SK-N-DZ (cell line): ENCODE measurements at places on chromosomes 16 and 17.

DNA sequence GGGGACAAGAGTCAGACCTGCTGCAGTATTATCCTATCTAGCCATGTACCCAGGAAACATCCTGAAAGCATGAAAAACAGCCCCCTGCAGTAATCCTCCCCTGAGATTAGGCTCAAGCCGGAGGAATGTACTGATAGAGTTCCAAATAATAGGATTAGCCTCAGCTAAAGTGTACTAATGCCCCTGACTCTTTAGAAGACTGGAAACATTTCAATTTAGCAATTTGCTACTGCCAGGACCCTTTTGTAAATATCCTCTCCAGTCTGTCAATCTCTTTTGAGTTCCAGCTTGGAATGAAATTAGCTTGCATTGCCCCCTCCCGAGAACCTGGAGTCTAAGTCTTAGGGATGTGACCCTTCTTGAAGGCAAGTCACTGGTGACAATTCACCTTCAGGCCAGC, 110.8 kb upstream of the DNAH9 start:
- no peak for DNase-seq

DNA sequence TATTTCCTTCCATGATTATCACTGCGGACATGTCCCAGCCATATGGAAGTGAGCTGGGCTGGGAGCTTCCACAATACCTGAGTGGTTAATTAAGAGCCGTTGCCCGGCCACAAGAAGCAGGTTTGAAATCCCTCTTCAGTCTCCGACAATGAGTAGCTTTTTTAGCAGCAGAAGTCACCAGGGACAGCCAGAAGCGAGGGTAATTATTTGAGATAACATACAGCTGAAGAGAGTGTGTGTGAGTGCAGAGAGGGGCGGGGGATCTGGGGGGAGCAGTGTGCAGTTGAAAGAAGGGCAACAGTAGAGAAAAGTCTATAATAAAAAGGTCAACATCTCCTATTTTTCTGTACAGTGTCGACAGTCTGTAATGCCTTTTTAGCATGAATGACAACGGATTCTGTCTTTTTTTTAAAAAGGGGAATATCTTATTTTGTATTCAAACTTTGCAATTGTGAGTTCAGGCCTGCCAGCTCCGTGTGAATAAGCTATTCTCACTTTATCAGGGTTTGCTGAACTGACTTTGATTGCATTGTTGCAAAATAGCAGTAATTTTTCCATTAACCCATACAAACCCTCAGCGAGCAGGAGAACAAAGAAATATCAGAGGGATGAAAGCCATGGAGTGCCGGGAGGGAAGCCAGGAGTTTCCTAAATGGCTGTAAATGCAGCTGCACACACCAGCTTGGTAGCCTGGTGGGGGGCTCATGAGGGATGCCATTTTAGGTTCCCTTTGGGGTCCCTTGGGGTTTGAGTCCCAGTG, 220.3 kb upstream of the IRX3 start:
- peak; percentile 27 for DNase-seq

DNA sequence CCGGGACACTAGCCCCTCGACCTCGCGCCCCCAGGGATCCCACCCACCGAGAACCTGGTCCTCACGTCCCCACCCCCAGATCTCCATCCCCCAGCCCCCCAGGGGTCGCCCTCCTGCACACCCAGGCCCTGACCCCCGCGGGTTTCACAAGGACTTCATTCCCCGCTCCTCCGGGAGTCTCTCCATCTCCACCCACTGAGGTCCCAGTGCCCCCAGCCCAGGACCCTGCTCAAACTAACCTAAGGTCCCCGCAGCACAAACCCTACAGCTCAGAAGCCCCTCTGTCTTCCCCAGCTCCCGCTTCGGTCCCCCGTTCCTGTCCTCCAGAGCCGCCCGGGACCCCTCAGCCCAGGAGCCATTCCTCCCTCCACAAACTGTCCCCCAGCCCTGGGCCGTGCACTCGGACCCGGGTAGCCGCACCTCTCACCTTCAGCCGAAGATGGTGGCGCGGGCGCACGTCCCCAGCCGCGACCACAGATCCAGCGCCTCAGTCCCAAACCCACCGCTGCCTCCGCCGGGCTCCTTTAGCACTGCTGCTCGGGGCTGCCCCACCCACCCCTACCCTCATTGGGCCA, at the start of gene MYH10:
Gene MYH10, minus strand, starts transcription at position 499 of the 575 bp plus-strand sequence. CDS start 7,479 bp downstream, outside the sequence.
- DNase-seq = no peak

GRCh38 chr16:67653128-67653788, 6.8 kb downstream of the ACD start:
- DNase-seq = peak; percentile 25

DNA sequence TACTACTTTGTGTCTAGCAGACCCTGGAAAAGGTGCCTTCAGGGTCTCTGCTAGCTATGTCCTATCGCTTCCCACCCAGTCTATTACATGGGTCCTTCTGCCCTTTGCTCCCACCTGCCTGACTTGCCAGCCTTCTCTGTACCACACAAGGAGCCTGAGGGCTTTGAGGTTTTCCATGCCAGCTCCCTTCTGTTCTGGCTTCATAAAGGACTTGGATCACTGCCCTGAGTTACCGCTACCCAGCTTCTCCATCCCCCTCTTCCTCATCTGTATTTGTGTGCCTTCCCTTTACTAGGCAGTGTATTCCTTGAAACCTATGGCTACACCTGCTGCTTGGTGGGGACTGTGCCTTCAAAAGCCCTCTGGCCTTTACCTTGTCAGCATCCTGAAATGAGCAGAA, 19.6 kb upstream of the LLGL1 start:
- DNase-seq = no peak

DNA sequence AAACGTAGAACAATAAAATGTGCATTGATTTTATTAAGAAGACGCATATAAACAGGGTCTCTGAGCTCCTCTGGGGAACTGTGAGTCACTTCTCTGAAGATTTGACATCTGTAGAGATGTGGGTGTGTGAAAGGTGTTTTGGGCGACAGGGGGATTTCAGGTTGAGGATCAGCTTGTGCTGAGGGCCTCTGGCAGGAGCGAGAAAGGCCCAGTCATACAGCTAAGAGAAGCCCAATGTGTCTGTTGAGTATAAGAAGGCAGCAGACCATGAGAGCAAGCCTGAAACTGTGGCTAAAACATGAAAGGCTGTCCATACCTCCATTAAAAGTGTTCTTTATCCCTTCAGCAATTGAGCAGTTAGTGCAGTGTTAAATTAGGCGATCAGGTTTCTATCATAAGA, 406.5 kb upstream of the MON1B start:
- no peak for DNase-seq

- no peak for DNase-seq
Measured at GRCh38 chr16:89801800-89802199, 14.6 kb downstream of the FANCA start.

DNA sequence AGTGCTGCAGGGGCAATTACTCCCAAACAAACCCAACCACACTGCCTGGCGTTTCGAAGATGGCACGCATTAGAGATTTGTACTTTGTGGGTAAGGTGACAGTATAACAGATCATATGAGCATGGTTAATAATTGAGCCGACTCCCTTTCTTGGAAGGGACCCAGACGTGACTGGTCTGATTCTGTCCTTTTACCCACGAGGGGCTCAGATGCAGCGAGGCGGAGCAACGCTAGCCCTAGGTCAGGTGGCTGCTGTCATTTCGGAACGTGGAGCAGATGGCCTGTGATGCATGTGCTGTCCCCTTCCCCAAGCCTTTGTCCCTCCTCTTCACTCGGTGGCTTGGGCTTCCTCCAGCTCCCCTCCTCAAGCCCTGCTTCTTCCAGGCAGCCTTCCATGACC, 84.2 kb downstream of the SNX29 start:
- no peak for DNase-seq

DNA sequence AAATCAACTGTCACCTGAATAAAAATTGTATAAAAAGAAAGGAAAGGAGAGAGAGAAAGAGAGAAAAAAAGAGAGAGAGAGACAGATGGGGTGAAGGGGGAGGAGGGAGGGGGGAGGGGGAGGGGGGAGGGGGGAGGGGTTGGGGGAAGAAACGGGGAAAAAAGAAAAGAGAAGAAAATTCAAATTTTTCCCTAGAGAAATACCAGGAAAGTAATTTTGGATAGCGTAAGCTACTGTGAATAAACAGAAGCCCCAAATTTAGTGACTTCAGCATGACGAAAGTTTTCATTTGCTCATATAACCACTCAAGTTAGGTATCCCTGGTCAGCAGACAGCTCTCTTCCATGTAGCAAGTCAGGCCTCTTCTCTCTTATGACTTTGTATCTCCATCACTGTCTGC, 289.4 kb upstream of the MYOCD start:
- DNase-seq = no peak

DNA sequence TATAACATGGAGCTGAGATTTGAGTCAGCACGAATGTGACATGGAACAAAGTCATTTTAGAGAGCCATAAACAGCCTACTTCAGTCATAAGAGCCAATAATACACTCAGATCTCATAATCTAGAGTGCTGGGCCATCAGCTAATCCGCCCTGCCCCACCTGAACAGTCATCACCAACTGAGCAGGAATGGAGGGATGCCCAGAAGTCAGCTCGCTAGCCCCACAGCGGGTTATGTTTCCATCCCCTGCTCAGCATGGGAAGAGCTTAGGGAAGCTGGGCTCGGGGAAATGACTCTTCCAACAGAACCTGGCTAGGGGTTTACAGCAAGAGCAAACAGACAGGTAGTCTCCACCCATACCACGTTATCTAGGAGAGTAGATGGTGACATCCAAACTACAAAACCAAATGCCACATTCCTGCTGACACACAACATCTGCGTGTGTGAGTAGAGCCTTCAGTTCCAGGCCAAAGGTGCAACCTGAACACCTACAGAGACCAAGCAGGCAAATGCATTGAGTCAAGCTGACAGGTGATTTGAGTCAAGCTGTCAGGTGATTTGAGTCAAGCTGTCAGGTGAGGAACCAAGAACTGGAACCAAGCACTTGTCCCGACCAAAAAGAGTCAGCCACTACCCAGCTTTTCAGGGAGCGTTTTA, 2.0 kb downstream of the TMEM11 start:
- DNase-seq = no peak

DNA sequence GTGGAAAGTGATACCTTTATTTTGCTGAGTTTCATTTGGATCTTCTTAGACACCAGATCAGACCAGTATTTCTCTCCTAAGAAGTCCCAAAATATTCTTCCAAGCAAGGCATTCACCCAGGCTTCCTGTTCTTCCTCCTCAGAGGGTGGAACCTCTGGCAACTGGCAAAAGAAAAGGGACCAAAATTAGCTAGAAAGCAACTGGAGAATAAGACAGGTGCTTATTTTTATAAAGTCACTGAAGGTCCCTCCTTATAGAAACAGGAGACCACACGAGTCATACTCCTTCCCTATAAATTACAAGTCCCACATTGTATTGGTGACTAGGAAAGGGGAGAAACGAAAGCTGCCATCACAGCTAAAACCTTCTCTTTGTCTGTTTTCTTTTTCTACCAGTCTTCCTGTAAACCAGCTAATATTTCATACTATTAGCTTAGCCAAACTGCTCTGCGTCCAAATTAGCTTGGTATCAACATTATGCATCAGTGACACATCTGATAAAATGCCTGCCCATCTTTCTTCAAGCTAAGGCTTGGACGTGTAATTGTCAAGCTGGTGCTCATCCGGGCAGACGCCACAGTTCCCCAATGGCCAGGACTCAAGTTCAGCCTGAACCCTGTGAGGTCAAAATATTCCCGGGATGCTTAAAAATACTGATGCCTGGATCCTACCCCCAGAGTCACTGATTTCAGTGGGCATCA, 47.5 kb upstream of the ERN1 start:
- DNase-seq = no peak

DNA sequence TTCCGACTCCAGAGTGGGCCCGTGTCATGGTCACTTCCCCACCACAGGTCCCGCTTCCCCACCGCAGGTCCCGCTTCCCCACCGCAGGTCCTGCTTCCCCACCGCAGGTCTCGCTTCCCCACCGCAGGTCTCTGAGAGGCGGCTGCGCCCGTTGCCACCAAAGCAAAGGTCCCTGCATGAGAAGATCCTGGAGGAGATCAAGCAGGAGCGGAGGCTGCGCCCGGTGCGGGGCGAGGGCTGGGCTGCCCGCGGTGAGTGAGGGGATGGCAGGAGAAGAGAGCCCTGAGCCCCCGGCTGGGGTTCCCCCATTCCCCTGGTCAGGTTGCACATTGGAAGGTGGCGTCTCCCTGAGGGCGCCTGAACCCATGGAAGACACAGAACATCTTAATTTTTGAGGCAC, 17.4 kb upstream of the TCF25 start:
- no peak for DNase-seq

- DNase-seq = peak; percentile 87
Measured at GRCh38 chr17:38867179-38867967, 2.5 kb upstream of the LASP1 start.

DNA sequence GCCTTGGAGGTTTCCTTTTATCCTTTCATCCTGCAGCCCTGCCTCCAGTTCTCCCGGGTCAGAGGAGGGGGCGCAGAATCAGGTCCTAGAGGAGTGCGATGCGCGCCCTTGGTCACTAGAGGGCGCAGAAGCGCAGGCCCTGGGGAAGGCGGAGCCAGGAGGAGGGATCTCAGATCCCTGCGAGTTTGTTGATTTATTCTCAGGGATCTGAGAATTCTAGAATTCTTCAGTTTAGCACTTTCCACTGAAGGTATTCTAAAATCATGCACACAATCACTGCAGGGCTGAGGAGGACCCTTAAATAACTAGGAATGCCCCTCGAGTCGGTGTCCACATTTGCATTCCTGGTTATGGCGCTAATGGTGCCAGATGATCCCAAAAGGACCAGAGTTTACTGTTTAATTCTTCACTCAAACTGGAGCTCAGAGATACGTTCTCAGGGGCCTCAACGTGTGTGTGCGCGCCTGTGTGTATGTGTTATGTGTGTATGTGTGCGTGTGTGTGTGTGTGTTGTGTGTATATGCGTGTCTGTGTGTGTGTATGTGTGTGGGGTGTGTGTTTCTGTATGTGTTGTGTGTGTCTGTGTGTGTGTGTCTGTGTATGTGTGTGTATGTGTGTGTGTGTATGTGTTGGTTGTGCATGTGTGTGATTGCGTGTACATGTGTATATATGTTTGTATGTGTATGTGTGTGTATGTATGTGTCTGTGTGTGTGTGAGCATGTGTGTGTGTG, 6.9 kb upstream of the ELAC2 start:
- DNase-seq = peak; percentile 85

DNA sequence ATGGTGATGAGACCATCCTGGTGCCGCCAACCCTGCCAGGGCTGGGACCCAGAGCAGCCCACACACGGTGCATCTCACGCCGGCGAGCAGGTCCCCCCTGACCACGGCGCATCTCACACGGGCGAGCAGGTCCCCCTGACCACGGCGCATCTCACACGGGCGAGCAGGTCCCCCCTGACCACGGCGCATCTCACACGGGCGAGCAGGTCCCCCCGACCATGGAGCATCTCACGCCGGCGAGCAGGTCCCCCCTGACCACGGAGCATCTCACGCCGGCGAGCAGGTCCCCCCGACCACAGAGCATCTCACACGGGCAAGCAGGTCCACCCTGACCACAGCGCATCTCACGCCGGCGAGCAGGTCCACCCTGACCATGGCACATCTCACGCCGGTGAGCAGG, 59.2 kb downstream of the MRM3 start:
- no peak for DNase-seq

- DNase-seq = no peak
Measured at GRCh38 chr17:59853168-59853918, 39.4 kb downstream of the TUBD1 start.
